ENCODE measurements at places on chromosomes 13 and 19. TPM values are rescaled to one million over a fixed set of nuclear protein-coding genes. Genes with fewer than 3 reads are reported as not detected.

TLE2 gene
- 18.3 TPM for total RNA-seq

TEX101 gene
- not detected for total RNA-seq

CACNG6 gene
- total RNA-seq, result not detected

SACS gene
- 35.9 TPM for total RNA-seq

OR7D2 gene
- total RNA-seq, result not detected

BEST2 gene
- 0.13 TPM for total RNA-seq

FGF21 gene
- not detected for total RNA-seq

NANOS3 gene
- 4.9 TPM for total RNA-seq

CBY2 gene
- not detected for total RNA-seq

DNA sequence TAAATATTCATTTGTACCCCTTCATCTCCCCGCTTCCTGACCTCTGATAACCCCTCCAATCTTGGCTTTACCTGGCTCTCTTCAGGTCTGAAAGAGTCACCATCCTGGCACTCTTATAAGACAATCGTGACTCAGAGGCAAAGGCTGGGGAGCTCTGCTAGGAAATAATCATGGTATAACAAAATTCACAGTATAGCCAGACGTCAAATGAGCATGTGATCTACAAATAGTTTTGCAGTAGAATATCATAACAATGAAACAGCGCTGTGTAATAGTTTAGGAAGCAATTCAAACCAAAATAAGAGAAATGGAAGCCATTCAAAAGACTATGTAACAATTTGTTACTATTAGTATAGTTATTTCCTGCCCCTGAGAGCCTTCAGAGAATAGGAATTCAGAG, 34.2 kb downstream of the RXFP2 start:
- DNase-seq, result no peak

DNA sequence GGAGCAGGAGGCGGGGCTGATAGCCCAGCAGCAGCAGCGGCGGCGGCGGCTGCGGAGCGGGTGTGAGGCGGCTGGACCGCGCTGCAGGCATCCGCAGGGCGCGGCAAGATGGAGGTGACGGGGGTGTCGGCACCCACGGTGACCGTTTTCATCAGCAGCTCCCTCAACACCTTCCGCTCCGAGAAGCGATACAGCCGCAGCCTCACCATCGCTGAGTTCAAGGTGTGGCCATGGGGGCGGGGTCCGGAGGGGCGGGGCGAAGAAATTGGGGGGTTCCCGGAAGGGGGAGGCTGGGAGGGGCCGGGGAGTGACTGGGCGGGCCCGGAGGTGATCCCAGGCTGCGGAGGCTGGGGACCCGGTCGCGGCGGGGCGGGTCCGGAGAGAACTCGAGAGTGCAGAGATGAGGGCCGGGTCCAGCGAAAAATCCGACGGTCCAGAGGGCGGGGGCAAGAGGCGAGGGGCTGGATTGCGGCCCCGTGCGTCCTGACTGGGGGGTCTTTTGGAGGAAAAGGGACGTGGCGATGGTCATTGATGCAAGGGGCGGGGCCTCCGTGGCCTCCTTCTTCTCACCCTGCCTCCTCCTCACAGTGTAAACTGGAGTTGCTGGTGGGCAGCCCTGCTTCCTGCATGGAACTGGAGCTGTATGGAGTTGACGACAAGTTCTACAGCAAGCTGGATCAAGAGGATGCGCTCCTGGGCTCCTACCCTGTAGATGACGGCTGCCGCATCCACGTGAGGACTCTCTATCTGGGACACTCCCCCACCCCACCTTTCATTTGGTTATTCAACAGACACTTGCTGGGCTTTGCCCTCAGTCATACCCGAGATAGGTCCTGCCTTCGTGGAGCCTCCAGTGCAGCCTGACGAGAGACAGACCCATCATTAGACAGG, at the start of gene TBCB:
TSS of gene TBCB (plus strand) at position 16 of the 891 bp plus-strand sequence. CDS start at position 109, 93 bp downstream.
- peak; percentile 38 for DNase-seq

GRCh38 chr19:53102756-53103233, 427 bp downstream of the ZNF160 start:
- DNase-seq, result peak; percentile 23

DNA sequence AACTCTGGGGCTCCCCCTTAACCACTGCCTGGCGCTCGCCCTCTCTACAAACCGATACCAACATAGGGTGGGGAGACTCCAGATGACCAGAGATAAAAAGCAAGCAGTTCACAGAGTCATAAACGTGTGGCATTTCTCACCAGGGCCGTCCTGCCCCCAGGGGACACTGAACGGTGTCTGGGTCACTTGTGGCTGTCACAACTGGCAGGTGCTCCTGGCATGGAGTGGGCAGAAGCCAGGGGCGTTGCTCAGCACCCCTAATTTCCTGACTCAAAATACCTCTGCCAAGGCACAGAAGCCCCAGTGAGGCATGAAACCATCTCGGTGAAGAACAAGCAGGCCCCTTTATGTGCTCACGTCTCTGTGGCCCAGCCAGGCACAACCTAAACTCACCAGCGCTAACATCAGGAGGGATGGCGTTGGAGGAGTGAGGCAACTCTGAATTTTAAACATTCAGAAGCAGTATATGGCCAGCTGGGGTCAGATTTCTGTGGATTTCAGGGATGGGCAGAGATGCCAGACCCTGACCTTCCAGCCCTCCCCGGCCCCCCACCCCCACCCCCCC, 1.8 kb downstream of the PIP5K1C start:
- DNase-seq, result no peak

DNA sequence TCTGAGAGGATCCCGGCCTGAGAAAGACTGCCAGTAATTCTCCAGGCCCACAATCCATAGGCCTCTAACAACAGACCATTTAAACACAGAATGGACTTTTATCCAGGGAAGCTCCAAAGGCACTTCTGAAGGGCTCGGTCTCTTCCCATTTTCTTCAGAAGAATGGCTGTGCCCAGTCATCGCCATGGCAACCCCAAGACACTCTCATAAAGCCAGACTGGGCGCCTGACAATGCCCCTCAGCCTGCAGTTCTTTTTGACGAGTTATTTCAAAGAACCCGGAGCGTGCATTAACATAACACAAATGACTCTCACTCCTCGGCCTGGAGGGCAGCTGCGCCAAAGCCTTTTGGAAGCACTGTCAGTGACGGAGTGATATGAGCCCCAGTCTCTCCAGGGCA, 61.0 kb downstream of the RASA3 start:
- no peak for DNase-seq

DNA sequence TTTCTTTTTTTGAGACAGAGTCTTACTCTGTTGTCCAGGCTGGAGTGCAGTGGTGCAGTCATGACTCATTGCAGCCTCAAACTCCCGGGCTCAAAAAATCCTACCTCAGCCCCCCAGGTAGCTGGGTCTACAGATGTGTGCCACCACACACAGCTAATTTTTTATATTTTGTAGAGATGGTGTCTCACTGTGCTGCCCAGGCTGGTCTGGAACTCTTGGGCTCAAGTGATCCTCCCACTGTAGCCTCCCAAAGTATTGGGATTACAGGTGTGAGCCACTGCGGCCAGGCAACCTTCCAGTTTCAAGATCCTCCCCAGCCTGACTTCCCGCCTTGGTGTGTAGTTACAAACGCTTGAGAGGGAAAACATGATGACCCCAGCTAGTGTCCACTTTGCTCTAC, 22.2 kb downstream of the CNFN start:
- DNase-seq, result no peak

- DNase-seq, result no peak
Measured at GRCh38 chr13:90535421-90535820, 812.1 kb upstream of the MIR17HG start.

DNA sequence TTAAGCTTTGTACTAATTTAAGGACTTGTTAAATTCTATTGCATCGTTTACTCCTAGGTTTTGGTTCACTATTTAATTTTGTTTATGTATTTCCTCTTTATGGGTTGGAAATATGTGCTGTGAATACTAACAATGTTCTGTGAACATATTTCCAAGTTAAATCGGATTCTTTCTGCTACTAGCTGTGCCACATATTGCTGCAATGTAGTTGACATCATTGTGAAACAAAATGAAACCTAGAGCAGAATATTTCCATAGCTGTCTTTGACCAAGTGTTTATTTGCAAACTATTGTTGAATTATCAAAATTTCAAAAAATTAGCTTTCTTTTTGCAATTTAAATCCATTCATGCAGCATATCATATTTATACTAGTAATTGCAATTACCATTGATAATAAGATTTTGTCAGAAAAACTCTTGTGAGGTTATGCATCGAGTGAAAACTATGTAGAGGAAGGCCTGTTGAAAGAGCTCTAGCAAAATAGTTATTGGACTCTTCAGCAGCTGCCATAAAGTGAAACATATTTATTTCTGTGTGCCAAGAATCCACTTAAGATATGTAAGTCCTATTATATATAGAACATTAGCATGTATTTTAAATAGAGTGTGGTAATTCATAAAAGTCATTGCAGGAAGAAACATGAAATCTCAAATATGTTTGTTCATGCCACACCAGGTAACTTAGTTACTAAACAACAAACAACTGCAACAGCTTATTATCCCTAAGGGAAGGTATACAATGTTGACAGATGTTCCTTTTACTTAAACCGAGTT, 575.1 kb downstream of the SLITRK6 start:
- DNase-seq, result no peak

DNA sequence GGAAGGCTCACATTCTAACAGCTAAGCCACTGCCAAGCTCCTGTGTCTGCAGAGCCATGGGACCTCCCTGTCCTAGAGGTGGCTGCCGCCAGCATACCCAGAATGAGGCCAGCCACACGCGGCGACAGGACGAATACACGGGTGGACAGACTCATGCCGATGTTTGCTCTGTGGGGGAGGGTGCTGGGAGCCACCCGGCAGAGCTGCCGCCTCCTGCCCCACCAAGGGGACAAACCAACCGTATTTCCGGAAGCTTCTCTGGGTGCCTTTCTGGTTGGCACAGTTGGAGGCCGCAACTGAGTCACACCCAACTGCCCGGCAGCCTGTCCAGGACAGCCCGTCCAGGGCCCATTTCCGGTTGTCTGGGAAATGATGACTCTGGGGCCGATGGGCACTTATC, 20.3 kb downstream of the C13orf46 start:
- DNase-seq, result no peak

GRCh38 chr13:85367887-85368286, 431.3 kb downstream of the SLITRK6 start:
- peak; percentile 30 for DNase-seq

DNA sequence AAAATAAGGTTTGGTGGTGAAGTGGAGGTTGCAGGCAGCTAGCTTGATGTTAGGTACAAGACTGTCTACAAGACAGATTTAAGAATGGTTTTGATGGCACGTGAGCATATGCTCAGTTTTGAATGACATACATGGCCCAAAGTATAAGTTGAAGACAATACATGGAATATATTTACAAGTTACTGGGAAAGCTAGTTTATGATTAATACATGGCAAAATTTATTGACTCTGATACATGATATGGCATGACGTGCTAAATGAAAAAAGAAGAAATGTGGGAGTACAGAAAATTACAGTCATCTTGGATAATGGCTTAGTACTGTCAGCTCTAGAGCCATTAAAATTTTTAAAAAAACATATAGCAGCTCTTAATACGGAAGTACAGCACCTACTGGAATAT, 4.4 kb downstream of the KLF5 start:
- no peak for DNase-seq

DNA sequence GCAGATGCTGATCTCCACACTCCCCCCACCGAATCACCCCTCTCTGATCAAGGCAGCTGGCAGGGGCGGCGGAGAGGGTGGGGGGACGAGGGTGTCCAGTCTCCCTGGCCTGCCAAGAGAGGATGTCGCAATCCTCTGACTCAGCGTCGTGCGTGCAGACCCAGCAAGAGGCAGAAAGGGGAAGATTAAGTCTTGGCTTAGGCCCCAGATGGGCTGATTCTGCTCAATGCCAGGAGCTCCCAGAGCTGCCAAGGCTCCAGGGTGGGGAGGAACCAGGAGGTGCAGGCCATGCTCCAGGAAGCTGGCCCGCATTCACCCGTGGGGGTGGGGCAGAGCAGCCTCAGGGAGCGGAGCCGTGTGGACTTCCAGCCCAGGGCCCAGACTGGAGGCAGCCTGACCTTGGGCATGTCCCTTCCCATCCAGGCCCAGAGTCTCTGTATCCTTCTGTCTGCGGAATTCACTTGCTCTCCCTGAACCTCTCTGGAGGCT, 6.6 kb upstream of the BCL3 start:
- DNase-seq, result peak; percentile 96

DNA sequence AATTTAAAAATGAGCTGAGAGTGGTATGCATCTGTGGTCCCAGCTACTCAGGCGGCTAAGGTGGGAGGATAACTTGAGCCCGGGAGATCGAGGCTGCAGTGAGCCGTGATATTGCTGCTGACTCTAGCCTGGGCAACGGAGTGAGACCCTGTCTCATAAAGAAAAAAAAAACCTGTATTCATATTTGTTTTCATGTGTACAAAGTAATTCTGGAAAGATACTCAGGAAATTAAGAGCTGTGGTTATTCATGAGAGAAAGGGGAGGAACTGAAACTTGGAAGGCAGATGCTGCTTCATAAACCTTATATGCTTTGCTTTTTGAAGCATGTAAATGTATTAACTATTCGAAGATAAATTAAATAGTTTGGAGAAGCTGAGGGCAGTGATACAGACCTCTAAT, 8.8 kb upstream of the RLN3 start:
- DNase-seq, result no peak

DNA sequence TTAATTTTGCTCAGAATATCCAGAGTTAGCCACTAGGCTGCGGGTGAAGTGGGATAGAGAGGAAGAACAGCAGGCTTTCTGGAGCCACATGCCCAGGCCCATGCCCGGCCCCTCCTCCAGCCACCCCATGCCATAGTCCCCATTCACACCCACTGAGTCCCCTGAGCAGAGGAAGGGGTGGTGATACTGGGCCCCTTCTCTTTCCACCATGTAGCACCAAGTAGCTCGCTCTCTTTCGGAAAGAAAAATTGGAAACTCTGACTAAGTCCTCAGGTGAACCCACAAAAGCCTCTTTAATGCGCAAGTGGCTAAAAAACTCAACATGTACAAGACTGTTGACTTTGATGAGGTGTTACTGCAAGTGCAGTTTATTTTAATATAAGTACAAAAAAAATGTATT, 76.7 kb upstream of the GPR183 start:
- DNase-seq, result no peak

GRCh38 chr19:53275480-53275879, 8.0 kb upstream of the VN1R4 start:
- DNase-seq, result no peak

DNA sequence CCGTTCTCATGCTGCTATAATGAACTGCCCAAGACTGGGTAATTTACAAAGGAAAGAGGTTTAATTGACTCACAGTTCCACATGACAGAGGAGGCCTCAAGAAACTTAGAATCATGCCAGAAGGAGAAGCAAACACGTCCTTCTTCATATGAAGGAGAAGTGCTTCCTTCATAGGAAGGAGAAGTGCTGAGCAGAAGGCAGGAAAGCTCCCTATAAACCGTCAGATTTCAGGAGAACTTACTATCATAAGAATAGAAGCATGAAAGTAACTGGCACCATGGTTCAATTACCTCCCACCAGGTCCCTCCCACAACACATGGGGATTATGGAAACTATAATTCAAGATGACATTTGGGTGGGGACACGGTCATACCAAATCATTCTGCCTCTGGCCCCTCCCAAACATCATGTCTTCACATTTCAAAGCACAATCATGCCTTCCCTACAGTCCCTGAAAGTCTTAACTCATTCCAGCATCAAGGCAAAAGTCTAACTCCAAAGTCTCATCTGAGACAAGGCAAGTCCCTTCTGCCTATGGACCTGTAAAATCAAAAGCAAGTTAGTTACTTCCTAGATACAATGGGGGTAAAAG, 10.6 kb downstream of the ACOD1 start:
- no peak for DNase-seq
